A673 (cell line): ENCODE measurements at places on chromosomes 6 and 20.

DNA sequence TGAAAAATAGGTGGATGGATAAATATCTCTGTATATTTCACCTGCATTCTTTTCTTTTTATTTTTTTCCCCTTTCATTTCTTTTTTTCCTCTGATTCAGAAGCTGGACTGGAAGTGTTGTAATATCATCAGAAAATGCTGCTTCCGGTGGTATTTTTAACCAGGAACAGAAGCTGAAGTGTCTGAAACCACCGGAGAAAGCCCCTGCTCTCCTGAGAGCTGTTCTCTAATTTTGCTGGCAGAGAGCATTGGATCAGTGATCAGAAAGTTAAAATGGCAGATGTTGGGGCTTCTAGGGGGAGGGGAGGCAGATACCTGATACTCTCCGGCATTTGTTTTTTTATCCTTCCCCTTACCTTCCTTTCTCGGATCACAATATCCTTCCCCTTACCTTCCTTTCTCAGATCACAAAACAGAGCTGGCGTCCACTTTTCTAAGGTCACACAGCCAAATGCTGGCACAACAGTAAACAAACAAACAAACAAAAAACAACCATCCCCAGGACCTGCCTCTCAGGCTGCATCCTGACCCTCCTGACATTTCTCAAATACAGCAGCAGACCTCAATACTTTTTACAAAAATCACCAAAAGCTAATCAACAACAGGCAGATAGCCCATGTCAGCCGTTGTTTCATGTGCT lies 143.2 kb upstream of the ZNF217 start:
- no peak for DNase-seq

GRCh38 chr6:27297857-27298730 lies 14.0 kb downstream of the POM121L2 start:
- peak; percentile 82 for DNase-seq

DNA sequence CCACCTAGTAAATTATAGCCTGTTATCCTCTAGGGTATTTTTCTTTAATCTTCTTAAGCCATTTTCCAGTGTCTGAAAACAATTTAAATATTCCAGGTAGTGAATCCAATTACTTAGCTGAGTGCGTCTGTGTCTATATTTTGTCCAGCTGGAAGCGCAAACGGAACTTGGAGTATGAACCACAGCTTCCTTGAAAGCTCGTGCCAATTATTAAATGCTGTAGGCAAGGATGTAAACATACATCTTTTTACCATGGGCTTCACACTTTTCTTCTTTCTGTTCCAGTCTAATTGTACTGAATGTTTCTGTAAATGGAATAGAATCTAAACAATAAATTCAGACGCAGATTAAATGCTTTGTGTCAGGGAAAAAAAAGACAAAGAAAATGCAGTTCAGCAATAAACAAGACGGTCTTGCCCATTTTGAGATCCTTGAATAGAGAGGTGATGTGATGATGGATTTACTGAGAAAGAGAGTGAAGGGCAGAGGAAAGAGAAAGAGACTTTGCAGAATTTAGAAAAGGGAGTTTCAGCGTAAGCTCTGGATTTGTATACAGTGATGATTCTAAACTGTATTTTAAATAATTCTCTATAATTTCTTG lies 1.9 kb downstream of the PLCB1 start:
- DNase-seq: no peak

- DNase-seq: peak; percentile 7
Observed at GRCh38 chr6:91822581-91822980, 1235.7 kb upstream of the MAP3K7 start.

GRCh38 chr6:143621159-143621873 lies 56.4 kb upstream of the PHACTR2 start:
- no peak for DNase-seq

DNA sequence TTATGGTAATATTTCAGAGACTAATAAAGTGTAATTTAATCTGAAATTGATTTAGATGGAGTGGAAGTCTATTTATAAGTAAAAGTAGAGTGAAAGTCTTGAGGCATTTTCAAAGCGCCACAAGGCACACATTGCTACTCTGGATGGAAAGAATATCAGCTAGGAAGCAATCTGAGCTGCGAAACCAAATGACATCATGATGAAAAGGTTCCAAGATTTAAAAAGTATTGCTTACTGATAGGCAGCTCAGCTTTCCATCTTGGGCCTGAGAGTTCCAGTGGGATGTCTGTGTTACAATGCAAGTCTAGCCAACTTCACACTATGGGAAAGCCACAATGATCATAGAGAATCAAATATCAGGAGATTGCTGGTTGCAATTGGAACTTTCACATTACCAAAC lies 126.9 kb upstream of the VGLL2 start:
- DNase-seq: no peak

DNA sequence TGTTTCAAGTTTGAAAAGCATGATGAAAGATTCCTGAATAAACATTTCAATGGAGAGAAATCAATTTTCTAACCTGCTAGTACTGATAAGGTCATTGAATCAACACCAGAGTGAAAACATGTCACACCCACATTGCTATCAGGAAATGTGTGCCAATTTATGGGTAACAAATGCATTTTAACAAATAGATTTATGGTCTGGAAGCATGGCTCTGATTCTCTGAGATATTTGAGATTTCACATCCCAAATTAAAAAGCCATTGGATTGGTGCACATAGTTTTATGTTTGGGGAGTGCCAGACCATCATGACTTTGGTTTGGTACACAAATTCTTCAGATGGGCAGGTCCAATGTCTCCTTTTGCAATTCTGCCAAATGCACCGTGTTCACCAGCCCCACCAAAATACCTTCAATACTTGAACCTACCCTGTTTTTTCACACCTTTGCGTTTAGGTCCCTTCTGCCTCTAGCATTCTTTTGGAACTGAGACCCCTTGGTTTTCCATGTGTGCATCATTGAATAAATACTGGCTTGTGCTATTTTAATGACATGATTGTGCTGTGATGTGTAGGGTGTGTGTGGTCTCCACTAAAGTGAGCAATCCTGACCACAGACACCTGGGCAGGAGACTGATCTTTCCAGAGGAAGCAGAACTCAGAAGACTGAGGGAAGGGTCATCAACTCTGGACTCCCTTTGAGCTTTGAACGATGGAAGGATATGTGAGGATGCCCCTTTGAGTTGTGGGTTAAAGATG lies 20.4 kb downstream of the IL20RA start:
- no peak for DNase-seq

DNA sequence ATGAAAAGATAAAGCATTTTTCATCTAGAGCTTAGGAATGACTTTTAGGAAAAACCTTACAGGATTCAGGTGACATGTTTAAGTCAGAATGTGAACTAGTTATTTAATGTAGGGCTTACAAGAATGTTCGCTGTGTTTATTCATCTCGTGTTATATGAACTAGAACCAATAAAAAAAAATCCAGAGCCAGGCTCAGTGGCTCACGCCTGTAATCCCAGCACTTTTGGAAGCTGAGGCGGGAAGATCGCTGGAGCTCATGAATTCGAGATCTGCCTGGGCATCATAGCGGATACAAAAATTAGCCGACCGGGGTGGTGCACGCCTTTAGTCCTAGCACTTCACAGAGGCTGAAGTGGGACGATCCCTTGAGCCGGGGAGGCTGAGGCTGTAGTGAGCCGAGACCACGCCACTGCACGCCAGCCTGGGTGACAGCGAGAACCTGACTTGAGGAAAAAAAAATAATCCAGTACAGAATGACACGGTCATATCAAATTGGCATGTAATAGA lies 46.3 kb downstream of the OR2B2 start:
- DNase-seq: peak; percentile 85

DNA sequence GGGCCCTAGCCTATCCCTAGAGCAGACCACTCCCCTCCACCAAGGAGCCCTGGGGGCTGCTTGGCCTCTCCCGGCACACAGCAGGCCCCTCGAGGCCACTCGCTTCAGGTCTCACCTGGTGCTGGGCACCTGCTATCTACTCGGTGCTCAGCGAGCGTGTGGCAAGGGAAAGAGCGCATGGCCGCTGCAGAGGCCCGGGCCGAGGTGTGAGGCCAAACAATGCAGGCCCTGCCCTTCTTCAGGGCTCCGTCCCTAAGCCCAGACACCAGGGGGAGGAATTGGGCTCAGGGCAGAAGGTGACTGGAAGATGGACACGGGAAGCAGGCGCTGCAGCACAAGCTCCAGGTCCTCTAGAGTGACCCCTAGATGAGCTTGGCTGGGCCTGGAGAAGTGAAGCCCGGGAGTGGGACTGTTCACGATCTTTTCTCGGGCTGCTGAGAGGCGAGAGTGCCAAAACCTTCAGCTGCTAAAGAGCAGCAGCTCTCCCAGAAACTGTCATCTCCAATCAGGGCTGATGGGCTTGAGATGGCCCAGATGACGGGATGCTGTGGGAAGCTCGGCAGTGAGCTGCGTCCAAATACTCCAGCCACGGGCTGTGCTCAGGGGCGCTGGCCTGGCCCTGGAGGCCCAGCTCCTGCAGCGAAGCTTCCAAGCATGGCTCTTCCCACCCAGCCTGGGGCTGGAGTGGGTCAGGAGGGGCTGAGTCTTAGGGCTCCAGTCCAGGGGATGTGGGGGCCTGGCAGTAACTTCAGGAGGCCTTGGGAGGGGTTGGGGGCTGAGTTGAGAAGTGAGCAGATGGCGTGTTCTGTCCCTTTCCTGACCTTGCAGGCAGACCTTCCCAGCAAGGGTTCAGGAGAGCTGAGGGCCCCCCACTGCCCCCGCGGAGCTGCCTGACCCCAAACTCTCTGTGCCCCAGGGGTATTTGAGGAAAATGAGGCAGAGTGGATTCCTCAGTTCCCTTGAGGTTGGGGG lies 43.7 kb downstream of the APCDD1L start:
- DNase-seq: no peak

- no peak for DNase-seq
Observed at GRCh38 chr6:52345311-52345710, 16.6 kb upstream of the PAQR8 start.

GRCh38 chr6:104705916-104706442 lies 153.7 kb downstream of the HACE1 start:
- no peak for DNase-seq

- peak; percentile 18 for DNase-seq
Observed at GRCh38 chr6:91097364-91097763, 510.5 kb upstream of the MAP3K7 start.

GRCh38 chr6:25682324-25682723 lies 30.3 kb downstream of the SCGN start:
- DNase-seq: no peak

GRCh38 chr20:40670253-40670652 lies 18.8 kb downstream of the MAFB start:
- DNase-seq: no peak

DNA sequence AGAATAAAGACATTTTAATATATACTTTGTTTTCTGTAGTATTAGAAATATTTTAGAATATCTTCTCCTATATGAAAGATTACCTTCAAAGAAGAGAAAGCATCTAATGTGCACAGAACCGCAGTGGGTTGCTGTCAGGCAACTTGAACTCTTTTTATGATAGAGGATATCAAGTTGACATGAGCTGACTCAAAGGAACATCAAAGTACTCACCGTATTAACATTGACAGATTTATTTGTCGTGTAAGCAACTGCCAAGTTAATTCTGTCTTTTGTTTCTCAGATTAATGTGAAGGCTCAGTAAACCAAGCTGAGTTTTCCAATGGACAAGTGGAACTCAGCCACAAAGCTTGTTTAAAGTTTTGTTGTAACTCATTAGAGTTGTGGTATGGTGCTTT lies 2.2 kb upstream of the GINM1 start:
- no peak for DNase-seq

DNA sequence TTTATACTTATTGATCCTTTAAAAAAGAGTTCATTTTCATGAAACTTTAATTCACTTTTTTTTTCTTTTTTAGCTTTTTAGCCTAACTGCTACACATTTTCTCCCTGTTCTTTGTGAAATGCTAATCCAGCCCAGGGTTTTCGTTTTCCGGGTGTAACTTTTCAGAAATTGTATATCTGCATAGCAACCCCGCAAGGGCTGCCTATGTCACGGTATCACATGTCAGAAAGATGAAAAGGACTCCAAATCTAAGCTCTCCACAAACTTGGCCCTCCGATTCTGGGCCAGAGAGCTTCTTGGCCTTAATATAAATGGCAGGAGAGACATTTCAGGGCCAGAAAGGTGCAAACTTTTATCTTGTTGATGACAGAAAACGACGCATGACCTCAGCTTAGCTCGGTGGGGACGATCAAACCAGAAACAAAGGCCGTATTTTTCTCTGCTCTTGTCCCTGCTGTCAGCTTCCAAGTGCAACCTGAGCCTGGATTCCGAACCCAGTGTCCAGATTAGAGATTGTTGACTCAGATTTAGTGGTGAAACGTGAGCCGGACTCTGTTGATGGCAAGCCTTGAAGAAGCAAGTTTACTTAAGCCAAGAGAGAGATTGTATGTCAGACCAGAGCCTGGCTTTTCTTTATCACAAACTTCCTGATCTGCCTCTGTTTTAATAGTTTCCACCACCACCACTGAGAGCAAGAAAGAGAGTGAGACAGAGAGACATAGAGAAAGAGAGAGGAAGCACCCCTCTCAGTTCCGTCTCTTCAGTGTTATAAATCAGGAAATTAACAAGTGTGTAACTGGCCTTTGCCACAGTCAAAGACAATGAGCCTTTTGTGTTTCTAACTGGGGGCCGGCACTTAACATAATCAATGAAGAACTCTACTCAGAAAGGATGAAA lies 157.8 kb downstream of the SCML4 start:
- no peak for DNase-seq

- peak; percentile 28 for DNase-seq
Observed at GRCh38 chr20:33915726-33916331, 77.9 kb upstream of the RALY start.

DNA sequence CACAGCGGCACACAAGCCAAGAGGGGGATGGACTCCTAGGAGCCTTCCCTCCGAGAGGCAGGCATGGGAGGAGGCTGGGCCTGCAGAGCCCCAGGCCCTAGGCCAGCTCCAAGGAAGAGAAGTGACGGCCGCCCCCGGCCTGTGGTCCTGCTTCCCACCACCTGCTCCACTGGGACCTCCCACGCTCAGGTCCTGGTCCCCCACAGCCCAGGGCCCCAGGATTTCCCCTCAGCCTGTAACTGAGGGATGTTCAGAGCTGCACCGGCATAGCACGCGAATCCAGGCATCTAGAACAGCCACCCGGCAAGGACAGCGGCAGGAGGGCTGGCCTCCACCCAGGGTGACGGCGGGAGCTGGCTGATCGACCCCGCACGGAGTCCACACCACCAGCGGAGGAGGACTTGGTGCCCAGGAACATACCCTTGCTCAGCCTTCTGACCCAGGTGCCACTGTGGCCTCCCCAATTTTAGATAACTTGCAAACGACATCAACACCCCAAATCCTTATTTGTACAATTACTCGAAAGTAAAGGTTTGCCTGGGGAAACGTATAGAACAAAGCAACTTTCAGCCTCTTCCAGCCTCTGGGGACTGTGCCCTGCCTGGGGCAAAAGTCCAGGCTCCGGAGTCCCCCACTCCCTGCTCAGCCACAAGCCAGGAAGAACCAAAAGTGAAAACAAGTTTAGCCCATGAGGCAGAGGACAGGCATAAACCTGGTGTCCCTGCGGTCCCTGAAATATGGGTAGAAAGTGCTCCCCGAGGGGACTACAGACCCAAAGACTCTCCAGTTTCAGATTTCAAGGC lies 3.5 kb downstream of the GATA5 start:
- no peak for DNase-seq
